ENCODE measurements at places on chromosomes 3 and 15.

GRCh38 chr3:186798239-186798874 lies 7.9 kb downstream of the RFC4 start:
- peaks cover 74% of the 10 kb centered on the region for H3K36me3 ChIP-seq
- H3K4me3 ChIP-seq, result no peak overlapping the region
- H3K27ac ChIP-seq, result no peak overlapping the region
- DNase-seq, result no peak
- no peaks in the 10 kb centered on the region for H3K27me3 ChIP-seq

GRCh38 chr3:193910886-193911738 lies 224.8 kb upstream of the HES1 start:
- no peak for DNase-seq
- H3K27me3 ChIP-seq, result no peaks in the 10 kb centered on the region
- H3K36me3 ChIP-seq, result no peaks in the 10 kb centered on the region
- H3K4me3 ChIP-seq, result no peak overlapping the region
- peaks cover 13% of the 10 kb centered on the region for H3K4me1 ChIP-seq
- H3K27ac ChIP-seq, result no peak overlapping the region

DNA sequence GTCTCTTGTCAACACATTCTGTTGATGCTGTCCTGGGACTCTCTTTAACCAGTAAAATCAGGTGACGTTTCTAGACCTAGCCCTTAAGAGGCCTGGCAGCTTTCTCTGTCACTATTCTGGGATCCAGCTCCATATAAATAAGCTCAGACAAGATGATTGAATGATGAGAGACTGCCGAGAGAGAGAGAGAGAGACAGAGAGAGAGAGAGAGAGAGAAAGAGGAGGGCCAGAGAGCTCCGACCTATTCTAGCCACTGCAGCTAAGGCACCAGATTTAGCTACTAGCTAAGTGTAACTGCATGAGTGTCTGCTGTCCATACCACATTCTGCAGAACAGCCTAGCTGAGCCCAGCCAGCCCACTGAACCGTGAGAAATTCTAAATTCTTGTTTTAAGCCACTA lies 36.1 kb upstream of the CTXND1 start:
- no peak overlapping the region for H3K4me3 ChIP-seq
- H3K36me3 ChIP-seq, result no peaks in the 10 kb centered on the region
- H3K4me1 ChIP-seq, result peaks cover 8% of the 10 kb centered on the region
- H3K27me3 ChIP-seq, result peaks cover 62% of the 10 kb centered on the region
- H3K27ac ChIP-seq, result no peak overlapping the region

DNA sequence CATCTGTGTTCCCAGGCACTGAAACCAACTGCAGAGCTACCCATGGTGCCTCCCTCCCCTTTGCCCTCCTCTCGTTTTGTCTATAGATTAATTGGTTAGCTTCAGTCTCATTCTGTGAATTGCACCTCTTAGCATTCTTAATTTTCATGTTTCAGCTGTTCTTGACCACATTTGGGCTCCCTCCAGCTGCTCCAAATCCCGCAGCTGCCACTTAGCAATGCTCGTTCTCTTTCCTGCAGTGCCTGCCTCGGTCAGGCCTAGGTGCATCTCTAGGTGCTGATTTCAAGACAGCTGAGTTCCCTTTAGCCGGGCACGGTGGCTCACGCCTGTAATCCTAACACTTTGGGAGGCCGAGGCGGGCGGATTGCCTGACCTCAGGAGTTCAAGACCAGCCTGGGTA lies 47.0 kb upstream of the SMAD3 start:
- no peaks in the 10 kb centered on the region for H3K27me3 ChIP-seq
- no peaks in the 10 kb centered on the region for H3K36me3 ChIP-seq
- H3K4me3 ChIP-seq, result no peak overlapping the region
- no peak for DNase-seq
- peaks cover 19% of the 10 kb centered on the region for H3K4me1 ChIP-seq
- H3K27ac ChIP-seq, result no peak overlapping the region

- H3K27ac ChIP-seq, result no peak overlapping the region
- no peaks in the 10 kb centered on the region for H3K4me1 ChIP-seq
- DNase-seq, result no peak
- no peak overlapping the region for H3K4me3 ChIP-seq
These were observed 23.6 kb downstream of the PFKFB4 start for GRCh38 chr3:48532977-48533337.

- peaks cover 42% of the 10 kb centered on the region for H3K4me1 ChIP-seq
- H3K36me3 ChIP-seq, result peaks cover 1% of the 10 kb centered on the region
- DNase-seq, result no peak
- no peak overlapping the region for H3K27ac ChIP-seq
- H3K4me3 ChIP-seq, result no peak overlapping the region
- H3K27me3 ChIP-seq, result no peaks in the 10 kb centered on the region
These were observed 97.1 kb upstream of the MYZAP start for GRCh38 chr15:57494581-57494980.

DNA sequence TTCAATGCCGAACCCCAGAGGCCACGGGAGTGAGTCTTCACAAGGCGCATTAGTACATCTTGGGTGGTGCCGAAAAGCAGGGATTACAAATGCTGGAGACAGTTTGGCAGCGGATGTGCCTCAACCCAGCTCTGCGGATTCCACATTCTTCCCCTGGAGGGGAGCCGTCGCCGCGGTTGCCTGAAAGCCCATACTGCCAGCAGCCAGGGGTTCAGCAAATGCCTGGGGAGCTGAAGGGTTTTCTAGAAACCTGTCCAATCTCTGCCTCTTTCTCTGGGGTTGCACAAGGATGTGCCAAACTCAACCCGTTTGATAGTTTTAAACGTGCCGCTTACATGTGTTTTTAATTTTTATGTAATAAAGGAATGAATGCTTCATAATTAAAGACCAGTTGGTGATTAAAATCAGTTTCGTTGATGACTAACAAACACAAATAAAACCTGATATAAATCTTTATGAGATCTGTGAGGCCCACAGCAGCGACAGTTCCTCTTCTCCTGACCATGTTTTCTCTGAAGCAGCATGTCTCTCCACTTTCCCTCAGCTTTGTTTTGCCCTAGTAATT lies 74.6 kb upstream of the LEKR1 start:
- no peaks in the 10 kb centered on the region for H3K36me3 ChIP-seq
- no peak for DNase-seq
- H3K27ac ChIP-seq, result no peak overlapping the region
- no peaks in the 10 kb centered on the region for H3K4me1 ChIP-seq
- H3K27me3 ChIP-seq, result no peaks in the 10 kb centered on the region

Measured in Calu3 (cell line).